ENCODE measurements at places on chromosomes 11 and 22.

- DNase-seq: no peak
Measured at GRCh38 chr11:75820645-75821044, 5.6 kb downstream of the UVRAG start.

DNA sequence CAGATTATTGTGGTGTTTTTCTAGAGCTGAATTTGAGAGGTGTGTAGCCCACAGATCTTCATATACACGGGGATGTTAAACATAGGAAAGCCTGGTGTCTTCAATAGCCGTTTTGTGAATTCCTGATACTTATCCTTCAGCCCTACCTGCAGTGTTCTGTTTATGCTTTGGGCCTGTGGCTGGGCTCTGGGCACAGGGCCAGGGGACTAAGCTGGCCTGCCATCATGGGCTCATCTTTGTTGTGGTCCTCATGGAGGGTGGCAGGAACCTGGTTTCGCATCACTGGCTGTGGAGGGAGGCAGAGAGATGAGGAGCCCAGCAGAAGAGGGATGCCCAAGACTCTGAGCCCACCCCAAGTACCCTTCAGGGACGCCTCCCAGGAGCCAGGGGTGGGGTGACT is 112.4 kb downstream of the CACNA1I start:
- no peak for DNase-seq

DNA sequence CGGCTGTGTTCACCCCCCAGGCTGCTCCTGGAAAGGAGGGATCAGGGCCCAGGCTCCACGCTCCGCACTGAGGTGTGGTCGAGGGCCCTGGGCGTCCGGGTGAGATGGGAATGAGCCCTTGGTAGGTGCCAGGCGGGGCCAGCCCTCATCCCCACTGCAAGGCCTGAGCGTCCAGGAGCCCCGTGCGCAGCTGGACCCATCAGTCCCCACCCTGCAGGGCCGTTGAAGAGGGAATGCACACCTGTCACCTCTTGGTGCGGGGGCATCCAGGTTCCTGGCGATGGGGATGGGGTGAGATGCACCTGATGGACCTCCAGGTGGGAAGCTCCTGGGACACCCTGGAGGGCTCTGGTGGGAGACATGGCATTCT is 72.2 kb downstream of the KCNQ1 start:
- no peak for DNase-seq

DNA sequence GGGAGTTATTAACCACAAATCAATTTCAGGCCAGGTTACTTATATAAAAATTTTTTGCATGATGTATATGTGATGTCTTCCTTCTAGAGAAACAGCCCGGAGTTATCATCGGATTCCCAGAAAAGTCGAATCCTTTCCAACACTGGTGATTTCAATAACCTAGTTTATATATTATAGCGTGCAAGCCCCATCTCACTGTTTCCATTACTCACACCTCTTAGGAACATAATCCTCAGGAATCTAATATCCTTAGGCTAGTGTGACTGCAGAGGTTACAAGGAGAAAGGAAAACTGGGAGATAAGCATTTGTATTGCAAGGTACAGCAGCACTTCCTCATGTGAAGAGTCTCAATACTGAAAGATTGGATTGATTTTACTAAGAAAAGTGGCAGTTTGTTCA is 20.3 kb downstream of the ARHGAP20 start:
- DNase-seq: no peak

GRCh38 chr11:126585388-126585773 is 229.9 kb downstream of the ST3GAL4 start:
- no peak for DNase-seq

GRCh38 chr11:12174477-12175143 is 64.2 kb downstream of the MICAL2 start:
- DNase-seq: no peak

- no peak for DNase-seq
Measured at GRCh38 chr11:37558619-37559210, 960.7 kb upstream of the RAG2 start.

GRCh38 chr11:106418791-106419190 is 341.3 kb downstream of the AASDHPPT start:
- DNase-seq: no peak

DNA sequence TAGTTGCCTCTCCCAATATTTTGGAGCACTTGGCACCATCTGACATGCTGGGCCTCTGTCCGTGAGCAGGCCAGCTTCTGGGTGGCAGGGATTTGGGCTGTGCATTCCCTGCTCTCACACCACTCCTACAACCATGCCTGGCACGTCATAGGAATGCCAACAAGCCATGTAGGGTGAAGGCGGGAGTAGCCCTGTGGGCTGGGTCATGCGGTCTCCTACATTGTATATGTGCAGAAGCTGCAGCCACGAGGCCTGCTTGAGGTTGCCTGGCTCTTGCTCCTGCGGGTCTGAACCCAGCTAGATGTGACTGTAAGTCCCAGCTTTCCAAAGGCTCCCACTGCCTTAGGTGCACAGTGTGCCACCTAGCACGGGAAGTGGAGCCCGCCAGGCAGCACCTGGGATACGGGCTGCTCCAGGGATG is 14.5 kb downstream of the MYEOV start:
- DNase-seq: no peak

GRCh38 chr11:65440831-65441499 is 18.4 kb downstream of the NEAT1 start:
- no peak for DNase-seq

- no peak for DNase-seq
Measured at GRCh38 chr11:75344186-75344585, 7.3 kb downstream of the ARRB1 start.

- no peak for DNase-seq
Measured at GRCh38 chr11:93528252-93528651, 14.9 kb downstream of the SMCO4 start.

GRCh38 chr11:106344394-106344793 is 266.9 kb downstream of the AASDHPPT start:
- DNase-seq: no peak

DNA sequence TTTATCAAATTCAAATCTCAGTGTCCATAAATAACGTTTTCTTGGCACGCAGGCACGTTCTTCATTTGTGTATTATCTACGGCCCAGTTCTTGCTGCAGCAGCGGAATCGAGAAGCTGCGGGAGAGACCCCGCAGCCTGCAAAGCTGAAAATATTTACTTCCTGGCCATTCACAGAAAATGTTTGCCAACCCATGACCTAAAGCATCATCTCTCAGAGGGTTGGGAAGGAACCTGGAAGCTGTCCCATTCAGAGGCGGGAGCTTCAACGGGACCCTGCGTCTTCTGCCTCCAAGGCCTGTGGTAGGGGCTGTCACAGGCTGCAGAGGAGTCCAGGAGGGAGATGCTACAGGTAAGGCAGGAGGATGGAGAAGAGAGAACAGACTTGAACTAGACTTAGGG is 319.2 kb downstream of the MN1 start:
- DNase-seq: no peak

- DNase-seq: no peak
Measured at GRCh38 chr11:129960216-129961214, 42.1 kb downstream of the PRDM10 start.

DNA sequence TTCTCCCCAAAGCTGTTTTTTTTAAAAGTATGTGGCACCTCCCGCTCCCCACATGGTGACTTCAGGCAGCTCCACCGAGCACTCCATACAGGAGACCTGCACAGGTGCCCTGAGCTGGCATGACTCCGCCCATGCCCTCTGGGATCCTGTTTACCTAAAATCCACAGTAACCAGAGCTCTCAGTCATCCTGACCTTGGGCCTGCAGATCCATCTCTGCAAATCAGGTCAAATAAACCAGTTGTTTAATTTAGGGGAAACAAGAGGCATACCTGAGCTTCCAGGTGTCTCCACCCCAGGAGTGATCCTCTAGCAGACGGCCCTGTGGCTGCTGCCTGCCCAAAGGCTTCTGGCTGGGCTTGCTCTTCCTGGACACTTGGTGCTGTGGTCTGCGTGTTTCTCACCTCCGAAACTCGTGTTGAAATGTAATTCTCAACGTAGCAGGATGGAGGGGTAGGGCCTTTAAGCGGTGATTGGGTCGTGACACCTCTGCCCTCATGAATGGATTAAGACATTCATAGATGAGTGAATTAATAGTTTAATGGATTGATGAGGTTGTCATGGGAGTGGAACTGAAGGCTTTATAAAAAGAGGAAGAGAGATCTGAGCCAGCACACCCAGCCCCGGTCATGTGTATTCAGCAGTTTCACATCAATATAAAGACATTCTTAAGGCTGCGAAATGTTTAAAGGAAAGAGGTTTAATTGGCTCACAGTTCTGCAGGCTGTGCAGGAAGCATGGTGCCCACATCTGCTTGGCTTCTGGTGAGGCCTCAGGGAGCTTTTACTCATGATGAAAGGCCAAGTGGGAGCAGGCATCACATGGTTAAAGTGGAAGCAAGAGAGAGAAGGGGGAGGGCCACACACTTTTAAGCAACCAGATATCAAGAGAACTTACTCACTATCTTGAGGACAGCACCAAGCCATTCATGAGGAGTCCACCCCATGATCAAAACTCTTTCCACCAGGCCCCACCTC is 34.1 kb downstream of the LINC01488 start:
- DNase-seq: no peak

Measured in H1 (cell line).